ENCODE measurements at places on chromosomes 2 and 18.

GRCh38 chr2:154489266-154489858 is 209.1 kb upstream of the KCNJ3 start:
- no peak for DNase-seq

- no peak for DNase-seq
Observed at GRCh38 chr2:24708537-24709152, 84.5 kb downstream of the PTRHD1 start.

- no peak for DNase-seq
Observed at GRCh38 chr2:8454797-8455196, 227.1 kb upstream of the ID2 start.

DNA sequence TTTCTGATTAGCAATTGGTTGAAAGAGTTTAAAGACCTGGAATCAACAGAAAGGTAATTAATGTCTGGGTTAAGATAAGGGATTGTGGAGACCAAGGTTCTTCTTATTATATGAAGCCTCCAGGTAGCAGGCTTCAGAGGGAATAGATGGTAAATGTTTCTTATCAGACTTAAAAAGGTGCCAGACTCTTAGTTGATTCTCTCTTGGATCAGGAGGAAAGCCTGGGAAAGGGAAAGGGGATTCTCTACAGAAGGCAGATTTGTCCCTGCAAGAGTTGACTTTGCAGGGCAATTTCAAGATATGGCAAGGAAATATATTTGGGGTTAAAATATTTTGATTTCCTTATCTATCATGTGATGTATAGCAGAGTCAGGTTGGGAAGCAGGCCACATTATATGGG is 153.1 kb upstream of the ARL4C start:
- no peak for DNase-seq

DNA sequence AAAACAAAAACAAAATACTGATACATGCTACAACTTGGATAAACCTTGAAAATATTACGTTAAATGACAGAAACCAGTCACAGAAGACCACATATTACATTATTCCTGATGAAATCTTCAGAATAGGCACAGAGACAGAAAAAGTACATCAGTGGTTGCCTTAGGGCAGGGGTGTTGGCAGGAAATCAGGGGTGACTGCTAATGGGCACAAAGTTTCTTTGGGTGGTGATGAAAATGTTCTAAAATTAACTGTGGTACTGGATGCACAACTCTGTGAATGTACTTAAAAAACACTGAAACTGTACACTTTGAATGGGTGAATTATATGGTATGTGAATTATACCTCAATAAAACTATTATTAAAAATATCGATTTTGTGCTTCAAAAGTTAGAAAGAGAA is 16.6 kb downstream of the NCKAP1 start:
- DNase-seq = no peak

DNA sequence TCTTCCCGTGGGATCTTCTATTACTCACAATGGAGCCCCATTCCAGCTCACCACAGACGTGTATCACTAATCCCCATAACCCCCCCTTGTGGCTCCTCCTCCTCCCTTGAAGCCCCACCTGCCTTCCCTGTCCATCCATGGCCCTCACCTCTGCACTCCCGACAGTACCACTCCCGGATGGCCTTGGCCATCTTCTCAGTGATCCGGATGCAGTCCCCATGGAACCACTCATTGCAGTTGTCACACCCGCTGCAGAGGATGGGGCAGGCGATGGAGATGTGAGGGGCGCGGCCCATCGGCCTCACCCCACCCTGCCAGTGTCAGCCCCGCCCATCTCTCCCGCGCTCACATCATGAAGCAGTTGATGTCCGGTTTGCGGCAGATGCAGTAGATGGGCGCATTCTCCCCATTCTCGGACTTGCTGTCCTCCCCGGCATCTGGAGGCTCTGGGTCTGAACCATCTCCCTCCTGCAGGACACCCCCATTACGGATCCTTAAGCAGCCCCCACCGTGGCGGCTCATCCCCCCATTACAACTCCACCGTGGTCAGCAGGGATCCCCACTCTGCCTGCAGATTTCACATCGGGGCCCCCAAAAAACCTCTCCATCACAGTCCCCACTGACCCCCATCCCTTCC is 983 bp downstream of the CXXC1 start:
- no peak for DNase-seq

- DNase-seq = no peak
Observed at GRCh38 chr2:28463893-28464292, 32.0 kb upstream of the PLB1 start.

- no peak for DNase-seq
Observed at GRCh38 chr18:41338341-41338740, 616.7 kb upstream of the PIK3C3 start.

- DNase-seq = no peak
Observed at GRCh38 chr18:33578518-33579348, 714 bp downstream of the ASXL3 start.

- no peak for DNase-seq
Observed at GRCh38 chr2:27010139-27010538, 22.6 kb upstream of the TMEM214 start.

DNA sequence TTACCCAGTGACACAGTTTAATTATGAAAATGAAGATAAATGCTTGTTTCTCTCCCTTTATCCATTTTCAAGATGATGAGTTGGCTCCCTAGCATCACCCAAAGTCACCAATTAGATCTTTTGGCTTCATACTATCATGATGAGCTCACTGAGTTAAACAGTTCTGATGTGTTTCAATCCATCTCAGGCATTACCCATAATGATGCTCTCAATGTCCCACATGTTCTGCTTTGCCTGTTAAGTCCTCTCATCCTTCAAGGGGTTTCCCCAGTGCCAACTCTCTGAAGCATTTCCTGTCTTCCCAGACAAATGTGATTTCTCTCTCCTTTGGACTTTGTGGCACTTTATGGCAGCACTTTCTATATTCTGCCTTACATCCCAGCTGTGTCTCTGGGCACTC is 92.6 kb downstream of the EPB41L3 start:
- no peak for DNase-seq

DNA sequence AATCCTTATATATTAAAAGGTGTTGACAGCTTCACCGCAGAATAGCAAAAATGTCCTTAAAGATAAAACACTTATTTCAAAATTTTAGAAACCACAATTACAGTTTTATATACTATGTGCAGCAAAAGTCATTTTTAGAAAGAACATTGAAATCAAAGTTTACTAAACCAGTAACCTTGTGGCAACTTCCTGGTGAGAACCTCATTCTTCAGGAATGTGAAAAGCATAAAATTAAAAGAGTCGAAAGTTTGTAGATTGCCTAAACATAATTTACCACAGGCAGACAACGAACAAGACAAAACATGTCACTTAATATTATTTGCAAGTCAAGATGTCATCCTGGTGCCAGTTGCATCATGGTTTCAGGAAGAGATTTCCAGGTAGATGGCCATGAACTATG is 108.3 kb upstream of the NRP2 start:
- no peak for DNase-seq

- no peak for DNase-seq
Observed at GRCh38 chr2:96762529-96763311, 2.0 kb downstream of the CNNM4 start.

- DNase-seq = no peak
Observed at GRCh38 chr18:13611142-13611600, 115.2 kb downstream of the FAM210A start.

GRCh38 chr2:85132834-85133637 is at the start of gene TCF7L1:
Gene TCF7L1 (plus strand): TSS chr2:85133392. CDS start chr2:85133685, 293 bp downstream.
- DNase-seq = peak; percentile 35

DNA sequence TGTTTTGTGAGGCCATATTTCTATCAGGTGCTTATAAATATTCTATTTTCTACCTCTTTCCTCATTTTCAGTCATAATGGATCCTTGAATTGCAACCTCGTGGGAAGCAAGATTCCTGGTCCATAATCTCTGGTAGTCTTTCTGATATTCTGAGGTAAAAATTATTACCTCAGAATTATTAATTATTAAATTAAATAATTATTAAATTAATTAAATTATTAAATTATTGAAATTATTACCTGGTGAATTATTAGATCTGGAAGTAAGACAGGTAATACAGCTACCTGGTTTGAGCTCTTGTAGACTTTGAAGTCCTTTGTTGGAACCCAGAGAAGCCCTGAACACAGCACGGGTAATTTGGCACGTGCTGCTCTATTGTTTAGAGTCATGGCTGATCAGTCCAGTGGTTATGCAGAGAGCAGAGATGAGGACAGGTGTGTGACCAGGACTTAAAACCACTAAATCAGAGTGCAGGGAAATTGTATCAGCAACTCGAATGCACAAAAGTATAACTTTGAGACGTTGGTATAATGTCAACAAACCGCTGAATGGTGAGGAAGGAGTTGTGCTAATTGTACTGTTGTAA is 46.8 kb upstream of the PTPRM start:
- DNase-seq = no peak

DNA sequence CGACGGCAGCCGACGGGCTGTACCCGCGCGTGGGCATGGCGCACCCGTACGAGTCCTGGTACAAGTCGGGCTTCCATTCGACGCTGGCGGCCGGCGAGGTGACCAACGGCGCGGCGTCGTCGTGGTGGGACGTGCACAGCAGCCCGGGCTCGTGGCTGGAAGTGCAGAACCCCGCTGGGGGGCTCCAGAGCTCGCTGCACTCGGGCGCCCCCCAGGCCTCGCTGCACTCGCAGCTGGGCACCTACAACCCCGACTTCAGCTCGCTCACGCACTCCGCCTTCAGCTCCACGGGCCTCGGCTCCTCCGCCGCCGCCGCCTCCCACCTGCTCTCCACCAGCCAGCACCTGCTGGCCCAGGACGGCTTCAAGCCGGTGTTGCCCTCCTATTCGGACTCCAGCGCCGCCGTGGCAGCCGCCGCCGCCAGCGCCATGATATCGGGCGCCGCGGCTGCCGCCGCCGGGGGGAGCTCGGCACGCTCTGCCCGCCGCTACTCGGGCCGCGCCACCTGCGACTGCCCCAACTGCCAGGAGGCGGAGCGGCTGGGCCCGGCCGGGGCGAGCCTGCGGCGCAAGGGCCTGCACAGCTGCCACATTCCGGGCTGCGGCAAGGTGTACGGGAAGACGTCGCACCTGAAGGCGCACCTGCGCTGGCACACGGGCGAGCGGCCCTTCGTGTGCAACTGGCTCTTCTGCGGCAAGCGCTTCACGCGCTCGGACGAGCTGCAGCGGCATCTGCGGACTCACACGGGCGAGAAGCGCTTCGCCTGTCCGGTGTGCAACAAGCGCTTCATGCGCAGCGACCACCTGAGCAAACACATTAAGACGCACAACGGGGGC is 2.0 kb downstream of the SP9 start:
- no peak for DNase-seq

DNA sequence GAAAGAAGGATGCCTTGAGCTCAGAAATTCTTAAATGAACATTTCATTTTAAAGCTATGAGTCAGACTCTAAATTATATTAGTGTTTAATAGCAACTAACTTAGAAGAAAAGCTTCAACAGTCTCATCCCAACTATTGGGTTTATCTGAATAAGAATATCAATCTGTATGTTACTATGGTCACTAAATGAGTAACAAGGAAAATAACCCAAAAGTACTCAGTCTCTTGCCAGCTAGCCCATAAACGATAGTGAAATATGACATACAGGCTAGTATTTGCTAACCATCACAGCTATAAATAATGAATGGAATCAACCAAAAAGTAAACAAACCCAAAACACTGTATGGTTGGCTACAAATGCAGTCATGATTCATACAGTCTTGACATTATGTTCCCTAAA is 174.9 kb downstream of the RAB3GAP1 start:
- peak; percentile 68 for DNase-seq

DNA sequence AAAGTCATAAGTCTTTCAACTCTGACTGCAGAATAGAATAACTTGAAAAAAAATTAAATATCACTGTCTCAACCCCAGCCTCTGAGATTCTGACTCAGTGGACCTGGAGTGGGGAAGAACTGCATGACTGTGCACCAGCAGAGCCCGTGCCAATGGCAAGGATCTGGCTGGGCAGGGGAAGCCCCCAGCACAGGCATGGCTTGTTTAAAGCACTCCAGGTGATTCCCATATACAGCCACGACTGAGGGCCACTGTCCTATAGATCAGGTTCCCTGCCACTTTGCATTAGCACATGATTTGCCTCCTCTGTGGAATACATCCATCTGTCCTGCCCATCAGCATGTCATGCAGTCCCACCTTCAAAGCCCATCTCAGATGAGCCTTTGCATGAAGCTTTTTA is 45.9 kb upstream of the NCK2 start:
- DNase-seq = no peak

GRCh38 chr2:143290221-143290620 is 161.0 kb downstream of the ARHGAP15 start:
- no peak for DNase-seq

DNA sequence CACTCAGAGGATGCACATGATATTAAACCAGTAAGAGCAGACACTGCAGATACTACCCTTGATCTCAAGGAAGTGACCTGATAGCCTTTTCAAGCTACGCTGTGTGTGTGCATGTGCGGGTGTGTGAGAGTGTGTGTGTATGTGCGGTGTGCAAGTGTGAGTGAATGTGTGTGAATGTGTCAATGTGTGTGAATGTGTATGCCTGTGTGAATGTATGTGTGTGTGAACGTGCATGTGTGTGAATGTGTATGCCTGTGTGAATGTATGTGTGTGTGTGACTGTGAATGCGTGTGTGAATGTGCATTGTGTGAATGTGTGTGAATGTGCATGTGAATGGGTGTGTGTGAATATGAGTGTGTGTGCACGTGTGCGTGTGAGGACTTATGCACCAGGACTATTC is 53.8 kb downstream of the KCNG2 start:
- DNase-seq = no peak

DNA sequence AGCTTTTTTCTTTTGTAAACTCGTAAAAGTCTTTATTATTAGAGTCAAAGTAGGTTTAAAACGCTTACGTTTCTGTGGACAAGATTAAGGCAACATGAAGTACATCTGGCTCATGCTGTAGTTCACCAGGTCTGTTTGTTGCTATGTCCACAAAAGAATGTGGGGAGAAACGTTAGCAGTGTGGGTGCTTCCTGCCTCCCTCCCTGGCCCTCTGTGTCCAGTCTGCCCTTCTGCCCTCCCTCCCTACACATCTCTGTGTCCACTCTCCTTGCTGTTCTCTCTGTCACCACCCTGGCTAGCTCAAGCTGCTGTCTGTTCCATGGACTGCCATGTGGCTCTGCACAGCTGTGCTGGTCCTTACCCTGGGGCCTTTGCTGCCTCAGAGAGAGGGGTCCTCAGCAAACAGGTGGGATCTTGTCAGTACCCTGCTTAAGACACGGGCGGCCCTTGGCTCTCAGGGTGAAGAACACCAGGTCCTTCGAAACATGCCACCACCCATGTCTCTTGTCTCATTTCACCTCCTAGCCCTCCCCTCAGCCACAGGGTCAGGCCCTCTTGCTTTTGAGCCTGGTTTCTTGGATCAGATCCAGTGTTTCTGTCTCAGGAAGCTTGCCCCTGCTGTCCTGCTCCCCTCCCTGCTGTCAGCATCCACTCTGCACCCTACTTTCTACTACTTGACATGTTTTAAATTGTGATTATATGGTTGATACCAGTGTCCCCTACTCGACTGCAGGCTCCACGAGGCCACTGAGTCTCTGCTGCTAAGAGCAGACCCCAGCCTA is 79.2 kb downstream of the LIMS1 start:
- no peak for DNase-seq

- peak; percentile 83 for DNase-seq
Observed at GRCh38 chr2:220277445-220277975, 650.1 kb downstream of the SLC4A3 start.

GRCh38 chr2:102489646-102490045 is 16.6 kb downstream of the SLC9A4 start:
- no peak for DNase-seq

GRCh38 chr2:11234309-11234708 is 79.0 kb downstream of the SLC66A3 start:
- DNase-seq = no peak

All from BJ (cell line).